ENCODE measurements at places on chromosomes 7 and 10.

GRCh38 chr10:116398224-116398623 is 29.4 kb upstream of the PNLIPRP3 start:
- no peak for DNase-seq

DNA sequence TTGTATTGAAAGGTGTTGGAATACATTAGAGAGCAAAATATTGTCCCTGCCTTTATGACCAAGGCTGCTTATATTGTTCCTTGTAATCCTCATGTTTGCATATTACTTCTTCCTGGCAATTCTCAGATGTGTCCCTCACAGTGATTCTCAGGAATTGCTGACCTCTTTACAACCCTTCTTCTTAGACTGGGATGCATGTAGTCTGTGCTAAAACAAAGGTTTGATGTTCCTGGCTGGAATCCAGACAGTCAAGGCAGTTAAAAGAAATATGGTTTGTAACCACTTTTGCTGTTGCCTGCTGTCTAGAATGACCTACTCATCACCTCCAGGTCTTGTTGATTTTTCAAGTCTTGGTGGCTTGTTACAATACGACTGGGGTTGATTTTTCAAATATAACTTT is 367.6 kb downstream of the HGF start:
- no peak for DNase-seq

- no peak for DNase-seq
These were observed 163.6 kb downstream of the DNAJB6 start for GRCh38 chr7:157500171-157500960.

- DNase-seq, result no peak
These were observed 192.0 kb downstream of the BICC1 start for GRCh38 chr10:58704671-58705141.

DNA sequence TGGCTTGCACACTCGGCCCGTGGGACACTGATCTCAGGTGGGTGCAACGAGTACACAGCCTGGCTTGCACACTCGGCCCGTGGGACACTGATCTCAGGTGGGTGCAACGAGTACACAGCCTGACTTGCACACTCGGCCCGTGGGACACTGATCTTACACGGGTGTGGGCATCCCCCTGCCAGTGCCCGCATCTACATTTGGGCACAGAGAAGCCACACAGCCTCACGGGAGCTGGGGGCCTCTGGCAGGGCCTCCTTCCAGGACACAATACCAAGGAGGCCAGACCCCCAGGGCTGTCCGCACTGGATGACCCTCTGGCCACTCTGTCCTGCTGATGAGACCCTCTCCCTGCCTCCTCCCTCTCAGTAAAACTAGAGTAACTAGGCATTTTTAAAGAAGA is 330.5 kb downstream of the DNAJB6 start:
- DNase-seq, result no peak

DNA sequence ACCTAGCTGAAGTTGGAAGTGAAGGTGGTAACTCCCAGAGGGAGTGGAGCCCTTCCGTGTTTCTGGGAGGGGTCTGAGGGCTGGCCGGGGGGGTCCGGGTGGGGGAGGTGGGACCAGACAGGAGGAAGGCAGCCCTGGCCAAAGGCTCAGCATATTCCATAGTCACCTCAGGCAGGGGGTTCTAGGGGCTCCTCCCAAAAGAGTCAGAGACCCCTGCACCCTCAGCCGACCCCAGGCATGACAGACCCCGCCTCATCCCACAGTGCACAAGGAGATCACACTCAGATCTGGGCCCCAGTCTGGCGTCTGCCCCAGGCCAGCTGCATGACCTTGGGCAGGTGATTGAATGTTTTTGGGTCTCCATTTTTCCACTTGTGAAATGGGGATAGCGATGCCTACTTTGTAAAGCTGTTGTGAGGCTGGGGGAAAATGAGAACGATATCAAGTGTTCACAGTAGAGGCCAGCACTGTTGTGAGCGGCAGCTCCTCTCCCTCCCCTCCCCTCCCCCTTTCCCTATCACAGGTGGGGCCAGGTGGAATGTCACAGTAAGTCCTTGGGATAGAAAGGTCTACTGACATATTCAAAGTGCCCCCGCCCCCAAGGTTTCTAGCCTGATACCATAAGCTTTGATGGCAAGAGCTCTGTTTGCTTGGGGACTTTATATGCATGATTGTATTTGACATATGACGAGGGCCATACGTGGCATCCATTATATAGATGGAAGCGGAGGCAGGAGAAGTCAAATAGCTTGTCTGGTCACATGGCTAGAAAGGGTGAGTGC is 33.3 kb downstream of the DNAJB12 start:
- no peak for DNase-seq

- DNase-seq, result no peak
These were observed 109.9 kb downstream of the ZMIZ1 start for GRCh38 chr10:79178614-79179163.

- no peak for DNase-seq
These were observed 24.7 kb upstream of the HSPA12A start for GRCh38 chr10:116766837-116767634.

GRCh38 chr10:64959883-64960282 is 1438.7 kb downstream of the REEP3 start:
- DNase-seq, result no peak

GRCh38 chr7:158820656-158821055 is 8.7 kb downstream of the ESYT2 start:
- no peak for DNase-seq

- DNase-seq, result no peak
These were observed 53.8 kb downstream of the GRID1 start for GRCh38 chr10:86312701-86313270.

GRCh38 chr7:5703572-5704533 is 77.6 kb downstream of the RNF216 start:
- no peak for DNase-seq

DNA sequence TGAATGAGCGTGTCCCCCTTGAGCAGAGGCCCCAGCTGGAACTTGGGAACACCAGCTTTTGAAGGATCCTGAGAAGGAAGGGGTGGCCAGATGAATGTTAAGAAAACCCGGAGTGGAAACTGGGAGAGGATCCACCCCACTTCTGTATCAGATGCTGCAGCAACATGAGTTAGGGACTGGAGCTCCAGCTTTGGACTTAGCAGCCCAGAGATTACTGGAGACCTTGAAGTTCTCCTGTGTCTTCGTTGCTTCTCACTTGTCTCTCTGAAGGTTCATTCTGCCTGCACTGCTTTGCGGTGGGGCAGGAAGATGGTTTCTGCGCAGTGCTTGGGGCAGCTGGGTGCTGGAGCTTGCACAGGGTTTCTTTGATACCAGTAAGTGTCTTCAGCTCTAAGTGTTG is 9.3 kb downstream of the TMEM248 start:
- no peak for DNase-seq

DNA sequence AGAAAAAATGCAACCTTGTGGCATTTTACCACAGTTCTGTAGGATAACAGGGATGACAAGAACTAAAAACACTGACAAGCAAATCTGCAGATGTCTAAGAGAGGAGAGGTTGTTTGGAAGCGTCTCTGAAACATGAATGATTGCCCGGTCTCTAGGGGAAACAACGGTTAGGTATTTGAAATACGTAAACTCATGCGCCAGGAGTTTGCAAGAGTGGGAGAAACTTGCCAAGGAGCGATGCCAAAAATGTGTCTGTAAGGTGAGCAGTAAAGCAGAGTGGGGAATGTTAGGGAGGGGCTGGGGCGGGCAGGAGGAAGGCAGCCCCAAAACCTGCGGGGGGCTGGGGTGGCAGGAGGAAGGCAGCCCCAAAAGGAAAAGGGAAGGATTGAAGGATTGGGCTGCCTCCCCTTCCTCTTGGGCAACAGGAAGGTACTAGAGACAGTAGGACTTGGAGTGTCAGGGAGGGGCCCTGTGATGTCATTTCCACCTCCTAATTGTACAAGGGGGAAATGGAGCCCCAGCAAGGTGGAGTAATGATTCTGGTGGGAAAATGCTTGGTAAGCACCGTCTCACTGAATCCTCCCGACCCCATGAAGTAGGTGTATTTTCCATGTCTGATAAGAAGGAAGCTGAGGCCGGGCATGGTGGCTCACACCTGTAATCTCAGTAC is 33.2 kb upstream of the PLEKHA1 start:
- DNase-seq, result no peak

- no peak for DNase-seq
These were observed 89.2 kb upstream of the JAZF1 start for GRCh38 chr7:28269700-28270361.

- no peak for DNase-seq
These were observed 175.9 kb upstream of the TAC1 start for GRCh38 chr7:97555857-97556421.

DNA sequence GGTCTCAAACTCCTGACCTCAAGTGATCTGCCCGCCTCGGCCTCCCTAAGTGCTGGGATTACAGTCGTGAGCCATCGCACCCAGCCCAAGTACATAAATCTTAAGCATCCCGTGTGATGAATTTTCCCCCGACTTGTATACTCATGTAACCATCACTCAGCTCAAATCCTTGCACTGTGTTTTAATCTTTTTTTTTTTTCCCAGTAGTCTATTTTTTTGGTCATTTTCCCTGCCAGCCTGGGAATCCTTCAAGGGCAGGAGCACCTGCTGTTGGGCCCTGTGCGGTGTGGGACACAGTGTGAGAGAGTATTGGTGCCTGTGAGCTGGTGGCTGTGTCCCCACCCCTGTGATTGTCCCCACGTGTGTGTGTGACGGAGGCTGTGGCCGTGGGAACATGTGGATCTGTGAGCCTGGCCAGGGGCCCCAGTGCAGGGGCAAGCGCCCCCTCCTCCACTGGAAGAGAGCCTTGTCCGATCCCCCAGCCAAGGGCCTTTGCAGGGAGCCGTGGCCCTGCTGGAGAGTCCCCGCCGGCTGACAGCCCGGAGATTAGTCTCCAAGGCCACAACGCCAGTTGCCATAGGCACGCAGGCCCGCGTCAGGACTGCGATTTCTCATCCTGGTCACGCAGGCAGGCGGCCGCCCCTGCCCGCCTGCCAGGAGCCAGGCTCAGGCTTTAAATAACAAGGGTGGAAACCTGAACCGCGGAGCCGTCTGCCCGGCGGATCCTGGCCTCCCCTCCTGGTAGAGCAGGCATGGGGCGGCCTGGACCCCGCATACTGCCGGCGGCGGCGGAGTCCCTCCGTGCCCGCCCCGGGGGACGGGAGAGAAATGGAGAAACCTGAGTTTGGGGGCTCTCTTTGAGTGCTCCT is 26.5 kb downstream of the GTF2IRD1 start:
- peak; percentile 52 for DNase-seq

DNA sequence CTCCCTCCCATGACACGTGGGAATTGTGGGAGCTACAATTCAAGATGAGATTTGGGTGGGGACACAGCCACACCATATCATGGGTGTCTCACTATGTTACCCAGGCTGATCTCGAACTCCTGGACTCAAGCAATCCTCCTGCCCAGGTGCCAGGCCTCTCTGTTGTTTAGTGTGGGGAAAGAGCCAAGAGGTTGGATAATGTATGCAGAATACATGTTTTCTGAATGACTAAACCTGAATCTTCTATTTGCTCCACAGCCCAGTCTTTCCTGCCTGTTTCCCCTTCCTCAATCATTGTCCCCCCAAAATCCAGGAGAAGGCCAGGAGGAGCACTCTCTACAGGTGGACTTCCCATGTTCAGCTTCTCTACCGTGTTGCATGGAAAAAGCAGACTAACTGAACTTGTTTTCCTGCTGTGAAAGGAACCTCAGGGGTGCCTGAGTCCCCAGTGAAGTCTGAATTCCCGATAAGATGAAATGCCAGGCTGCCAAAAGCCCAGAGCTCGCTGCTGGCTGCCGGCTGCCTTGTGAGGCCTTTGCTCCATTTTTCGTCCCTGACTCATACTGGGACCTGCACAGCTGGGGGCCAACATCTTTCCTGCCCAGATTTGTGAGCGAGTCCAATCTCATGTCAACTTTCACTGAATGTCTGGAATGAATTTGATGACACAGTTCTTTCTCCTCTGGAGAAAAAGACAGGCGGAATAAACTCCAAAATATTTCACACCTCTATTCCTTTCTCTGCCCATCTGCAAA is 588.0 kb downstream of the CALN1 start:
- no peak for DNase-seq

GRCh38 chr10:4249841-4250586 is 465.0 kb upstream of the KLF6 start:
- DNase-seq, result no peak

DNA sequence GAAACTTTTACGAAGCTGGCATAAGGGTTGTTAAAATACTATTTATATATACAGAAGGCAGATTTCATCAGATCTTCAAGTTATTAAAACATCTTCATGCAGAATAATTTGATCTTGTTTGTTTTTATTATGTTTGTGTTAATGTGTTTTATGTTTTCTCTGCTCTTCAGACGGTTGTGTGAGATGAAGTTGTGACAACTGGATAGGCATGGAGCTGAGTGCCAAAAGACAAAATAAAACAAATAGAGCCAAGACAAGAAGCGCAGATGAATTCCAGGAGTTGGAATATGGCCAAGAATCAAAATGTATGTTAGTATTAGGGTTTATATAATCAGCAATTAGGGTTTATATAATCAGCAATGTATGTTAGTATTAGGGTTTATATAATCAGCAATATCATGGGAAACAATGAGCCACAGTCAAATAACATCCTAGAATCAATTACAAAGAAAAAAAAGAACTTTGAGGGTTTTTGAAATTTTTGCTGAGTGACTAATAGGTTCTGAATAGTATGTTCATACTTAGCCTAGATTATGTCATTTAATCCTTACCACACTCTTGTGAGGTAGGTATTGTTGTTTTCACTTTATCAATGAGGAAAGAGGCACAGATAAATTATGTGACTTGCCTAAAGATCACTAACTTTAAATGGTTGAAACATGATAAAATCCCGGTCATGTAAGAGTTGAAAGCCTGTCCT is 488.0 kb upstream of the STEAP1 start:
- DNase-seq, result no peak

- no peak for DNase-seq
These were observed 32.8 kb downstream of the SLC39A12 start for GRCh38 chr10:17984563-17984962.
